ENCODE measurements at places on chromosomes 7 and 10.

DNA sequence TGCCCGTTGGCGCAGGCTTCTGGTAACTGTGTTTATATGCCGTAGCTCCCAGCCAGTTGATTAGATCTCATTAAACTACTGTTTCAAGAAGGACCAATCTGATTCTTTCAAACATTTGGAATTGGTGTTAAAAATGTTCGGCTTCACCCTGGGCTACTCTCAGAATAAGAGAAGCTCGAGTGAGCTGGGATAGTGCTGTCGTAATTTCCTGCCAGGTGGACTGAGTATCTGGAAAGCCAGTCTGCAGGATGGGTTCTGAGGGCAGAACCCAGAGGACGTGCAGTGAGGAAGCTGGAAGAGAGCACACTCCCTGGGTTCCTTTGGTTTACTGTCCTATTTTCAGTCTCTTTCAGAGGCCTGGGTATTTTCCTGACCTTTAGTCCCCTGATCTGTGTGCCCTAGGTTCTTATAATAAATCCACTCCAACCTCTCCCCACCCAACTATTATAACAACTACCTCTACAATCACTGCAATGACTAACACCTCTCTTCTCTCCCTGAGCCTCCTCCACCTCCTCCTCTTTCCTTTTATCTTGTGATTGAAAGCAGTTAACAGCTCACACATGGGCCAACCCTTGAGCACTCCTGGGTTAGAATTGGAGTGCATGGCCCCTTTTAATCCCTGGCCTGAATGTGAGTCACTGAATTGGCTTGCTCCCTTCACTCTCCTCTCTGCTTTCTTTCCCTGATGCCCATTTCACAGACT is 63.0 kb downstream of the AOAH start:
- DNase-seq: no peak

DNA sequence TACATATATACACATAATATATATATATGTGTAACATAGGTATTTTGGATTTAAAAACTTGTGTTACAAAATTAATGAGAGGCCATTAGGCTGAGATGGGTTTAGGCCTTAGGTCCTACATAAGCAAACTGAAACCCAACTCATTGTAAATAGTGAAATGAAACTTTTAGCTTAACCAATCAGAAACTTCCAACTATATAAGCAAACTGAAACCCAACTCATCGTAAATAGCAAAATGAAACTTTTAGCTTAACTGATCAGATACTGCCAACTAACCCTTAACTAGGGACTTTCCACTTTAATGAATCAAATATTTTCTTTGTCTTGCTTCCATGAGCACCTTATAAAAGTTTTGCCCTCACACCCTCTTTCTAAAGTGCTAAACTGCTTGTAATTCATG is 17.3 kb upstream of the SAMD9L start:
- no peak for DNase-seq

DNA sequence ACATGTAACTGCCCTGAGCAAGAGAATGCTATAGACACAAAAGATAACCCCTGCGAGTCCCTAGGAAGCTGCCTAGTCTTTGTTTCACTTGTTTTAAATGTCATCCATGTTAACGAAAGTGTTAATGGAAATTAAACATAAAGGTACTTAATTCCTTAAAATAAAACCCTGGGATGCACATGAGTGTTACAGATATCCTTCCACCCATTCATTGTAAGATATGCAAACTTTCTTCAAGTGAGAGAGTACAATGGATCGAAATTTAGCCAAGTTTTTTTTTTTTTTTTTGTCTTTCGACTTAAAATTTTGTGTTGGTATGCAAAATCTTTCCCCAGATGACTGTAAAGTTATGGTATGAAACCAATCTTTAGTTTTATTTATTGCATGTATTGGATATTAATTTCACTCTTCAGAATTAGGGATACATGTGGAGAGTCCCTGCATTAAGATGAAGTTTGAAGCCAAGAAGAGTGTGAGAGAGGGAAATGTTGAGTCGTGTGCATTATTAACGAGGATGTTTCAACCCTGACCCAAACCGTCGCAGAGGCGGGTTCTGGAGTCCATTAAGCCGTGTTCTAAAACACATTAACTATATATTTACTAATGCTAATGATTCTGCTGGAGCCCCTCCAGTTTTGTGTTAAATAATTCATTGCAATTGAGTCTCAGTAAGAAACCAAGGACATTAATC is 1.6 kb downstream of the CDK14 start:
- no peak for DNase-seq

DNA sequence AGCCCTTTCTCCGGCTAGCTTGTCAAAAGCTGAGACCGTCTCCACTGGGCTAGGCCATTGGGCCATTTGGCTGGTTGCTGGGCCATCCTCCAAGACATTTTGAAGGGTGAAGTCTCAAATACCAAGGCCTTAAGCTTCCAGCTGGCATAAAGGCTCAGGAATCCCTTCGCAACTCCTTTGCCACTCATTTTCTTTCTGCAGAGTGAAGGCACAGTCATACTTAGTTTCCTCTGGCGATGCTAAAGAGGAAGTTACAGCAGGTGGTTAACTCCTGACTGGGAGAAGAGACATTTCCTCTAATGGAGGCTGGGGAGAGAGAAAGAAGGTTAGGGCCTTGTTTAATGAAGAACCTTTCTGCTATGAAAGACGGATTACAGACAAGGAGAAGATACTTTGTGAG is 4.8 kb upstream of the REPIN1 start:
- no peak for DNase-seq

- DNase-seq: no peak
Measured at GRCh38 chr10:14380746-14381145, 50.0 kb upstream of the FRMD4A start.

DNA sequence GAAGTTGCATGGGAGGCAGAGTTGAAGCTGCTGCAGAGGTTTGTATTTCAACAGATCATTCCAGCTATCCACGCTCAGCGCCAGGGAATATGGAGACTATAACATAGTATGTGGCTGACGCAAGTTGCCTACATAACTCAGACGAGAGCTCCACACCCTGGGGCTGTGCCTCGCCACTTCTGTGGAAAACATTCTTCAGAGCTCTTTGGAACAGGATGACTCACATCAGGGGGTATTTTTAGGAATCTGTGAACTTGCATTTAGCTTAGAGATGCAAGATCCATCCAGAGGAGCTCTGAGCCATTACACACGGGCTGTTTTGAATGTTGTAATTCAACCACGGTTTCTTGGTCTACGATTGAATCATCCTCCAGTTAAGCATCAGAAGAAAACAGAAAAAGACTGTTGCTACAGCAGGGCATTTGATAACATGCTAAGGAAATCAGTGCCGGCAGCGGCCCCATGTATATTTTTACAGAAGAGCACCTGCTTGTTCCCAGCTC is 481.5 kb upstream of the AKR1E2 start:
- DNase-seq: peak; percentile 24

GRCh38 chr7:30879139-30880124 is 32.2 kb upstream of the AQP1 start:
- no peak for DNase-seq

DNA sequence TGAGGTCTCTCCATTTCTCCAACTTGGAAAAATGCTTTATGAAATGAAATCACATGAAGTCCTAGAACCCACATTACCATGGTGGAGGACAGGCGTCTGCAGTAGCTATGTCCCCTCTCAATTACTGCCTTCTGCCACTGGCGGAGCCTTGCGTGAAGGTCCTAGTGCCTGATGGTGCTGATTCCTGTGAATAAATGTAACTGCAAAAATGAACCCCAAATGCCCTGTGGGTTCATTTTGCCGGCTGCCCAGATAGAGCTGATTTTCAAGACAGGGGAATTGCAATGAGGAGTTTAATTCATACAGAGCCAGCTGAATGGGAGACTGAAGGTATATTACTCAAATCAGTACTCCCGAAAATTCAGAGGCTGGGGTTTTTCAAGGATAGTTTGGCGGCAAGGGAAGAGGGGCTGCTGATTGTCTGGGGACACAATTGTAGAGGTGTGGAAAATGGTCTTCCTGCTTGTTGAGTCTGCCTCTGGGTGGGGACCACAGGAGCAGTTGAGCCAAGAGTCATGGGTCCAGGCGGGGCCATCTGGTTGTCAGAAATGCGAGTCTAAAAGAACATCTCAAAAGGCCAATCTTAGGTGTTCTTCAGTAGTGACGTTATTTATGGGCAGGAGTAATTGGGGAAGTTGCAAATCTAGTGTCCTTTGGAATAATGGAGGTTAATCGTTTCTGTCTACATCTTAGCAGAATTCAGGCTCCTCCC is 13.5 kb downstream of the PRF1 start:
- DNase-seq: no peak

DNA sequence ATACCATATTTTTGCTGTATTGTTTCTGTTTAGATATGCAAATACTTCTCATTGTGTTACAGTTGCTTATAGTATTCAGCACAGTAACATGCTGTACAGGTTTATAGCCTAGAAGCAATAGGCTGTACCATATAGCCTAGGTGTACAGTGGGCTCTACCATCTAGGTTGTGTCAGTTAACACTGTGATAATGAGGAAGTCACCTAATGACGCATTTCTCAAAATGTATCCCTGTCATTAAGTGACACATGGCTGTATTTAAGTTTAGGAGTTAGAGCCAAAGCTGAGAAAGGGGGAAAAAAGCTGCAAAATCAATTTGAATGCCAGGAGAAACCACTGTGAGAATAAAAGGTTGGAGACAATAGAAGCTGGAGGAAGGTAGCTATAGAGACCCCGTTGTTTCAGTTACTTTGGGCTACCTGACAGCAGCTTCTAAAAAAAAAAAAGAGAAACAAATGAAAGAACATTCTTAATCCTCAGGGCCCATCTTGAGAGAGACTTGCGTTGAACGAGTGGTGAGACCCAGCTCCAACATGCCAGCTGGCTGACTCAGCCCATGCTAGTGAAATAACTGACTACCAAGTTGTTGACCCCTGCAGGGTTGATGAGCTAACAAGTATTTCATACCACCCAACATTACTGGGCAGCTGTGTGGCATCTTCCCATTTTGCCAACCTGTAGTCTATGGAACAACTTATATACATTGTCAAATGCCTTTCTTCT is 8.7 kb downstream of the STARD3NL start:
- no peak for DNase-seq

DNA sequence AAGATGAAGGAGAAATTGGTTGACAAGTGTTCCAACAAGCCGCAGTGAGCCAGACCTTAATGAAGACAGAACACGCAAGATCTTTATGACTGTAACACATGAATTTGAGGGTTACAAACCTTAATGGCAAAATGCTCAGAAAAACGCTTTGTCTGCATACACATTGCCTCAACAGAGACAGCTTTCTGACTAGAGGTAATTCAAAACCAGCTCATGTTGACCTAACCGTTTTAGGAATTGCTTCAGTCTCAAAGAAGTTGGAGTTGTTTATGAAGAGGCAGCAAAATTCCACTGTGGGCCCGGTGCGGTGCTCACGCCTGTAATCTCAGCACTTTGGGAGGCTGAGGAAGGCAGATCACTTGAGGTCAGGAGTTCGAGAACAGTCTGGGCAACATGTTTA is 2.2 kb upstream of the GTF2I start:
- DNase-seq: no peak

DNA sequence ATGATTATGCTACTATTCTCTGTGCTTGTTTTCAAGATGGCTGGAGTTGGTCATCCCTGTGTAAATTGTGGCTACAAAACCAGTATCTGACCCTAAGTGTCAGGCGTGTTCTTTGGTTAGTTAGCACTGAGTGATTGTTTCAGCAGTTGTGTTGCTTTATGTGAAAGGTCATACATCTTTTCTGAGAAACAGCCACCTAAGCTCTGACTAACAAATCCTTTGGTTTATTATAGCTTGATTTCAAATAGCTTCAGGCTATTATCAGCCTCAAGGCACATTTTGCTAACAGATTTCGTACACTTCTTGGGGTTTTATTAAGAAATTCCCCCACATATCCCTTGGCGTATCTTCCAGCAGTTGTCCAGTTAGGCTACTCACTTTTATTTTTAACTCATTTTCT is 4.8 kb upstream of the ADRB1 start:
- DNase-seq: no peak

DNA sequence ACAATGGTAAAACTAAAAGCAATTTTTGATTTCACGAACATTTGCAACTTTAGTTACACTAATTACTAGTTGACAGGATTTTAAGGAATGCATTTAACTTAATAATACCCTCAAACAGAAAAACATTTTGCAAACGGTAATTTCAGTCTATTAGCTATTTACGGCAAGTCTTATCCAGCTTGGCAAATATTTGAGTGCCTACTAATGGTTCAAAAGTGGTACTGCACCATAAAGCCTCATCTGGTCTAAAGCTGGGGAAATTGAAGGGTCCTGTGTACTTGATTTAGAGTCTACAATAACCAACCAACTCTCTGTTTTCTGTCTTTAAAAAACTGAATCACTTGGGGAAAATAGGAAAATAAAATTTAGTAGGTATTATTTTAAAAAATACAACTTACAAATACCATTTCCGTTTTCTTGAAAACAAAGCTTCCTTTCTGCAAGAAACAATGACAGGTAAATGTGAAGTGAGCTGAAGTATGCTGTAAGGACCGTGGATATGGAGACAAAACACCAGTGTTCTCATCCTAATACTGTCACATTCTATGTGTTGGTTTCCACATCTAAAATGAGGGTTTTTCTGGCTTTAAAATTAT is 142.3 kb downstream of the VPS50 start:
- DNase-seq: peak; percentile 13

DNA sequence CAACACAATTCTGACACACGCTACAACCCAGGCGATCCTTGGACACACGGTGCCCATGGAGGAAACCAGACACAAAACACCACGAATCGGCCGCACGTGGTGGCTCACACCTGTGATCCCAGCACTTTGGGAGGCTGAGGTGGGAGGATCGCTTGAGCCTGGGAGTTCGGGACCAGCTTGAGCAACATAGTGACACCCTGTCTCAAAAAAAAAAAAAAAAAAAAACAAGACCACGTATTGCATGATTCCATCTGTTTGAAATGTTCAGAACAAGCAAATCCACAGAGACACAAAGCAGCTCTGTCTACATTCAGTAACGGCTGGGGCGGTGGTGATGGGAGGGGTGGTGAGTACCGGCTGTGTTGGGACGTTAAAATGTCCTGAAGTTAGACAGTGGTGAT is 25.2 kb downstream of the ADAP1 start:
- DNase-seq: peak; percentile 84

DNA sequence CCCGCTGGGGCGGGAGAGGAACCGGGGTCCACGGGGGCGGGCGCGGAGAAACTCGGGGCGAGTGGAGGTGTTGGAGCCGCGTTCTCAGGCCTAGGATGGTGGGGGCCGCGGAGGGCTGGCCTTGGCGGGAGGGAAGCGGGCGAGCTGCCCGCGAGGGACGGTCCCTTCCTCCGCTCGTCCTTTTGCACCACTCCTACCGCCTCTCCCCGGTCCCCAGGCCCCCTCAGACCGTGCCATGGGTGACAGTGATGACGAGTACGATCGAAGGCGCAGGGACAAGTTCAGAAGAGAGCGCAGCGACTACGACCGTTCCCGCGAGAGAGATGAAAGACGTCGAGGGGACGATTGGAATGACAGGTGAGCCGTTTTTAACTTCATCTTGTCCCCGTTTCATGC is 451 bp downstream of the SRRT start:
- DNase-seq: no peak

DNA sequence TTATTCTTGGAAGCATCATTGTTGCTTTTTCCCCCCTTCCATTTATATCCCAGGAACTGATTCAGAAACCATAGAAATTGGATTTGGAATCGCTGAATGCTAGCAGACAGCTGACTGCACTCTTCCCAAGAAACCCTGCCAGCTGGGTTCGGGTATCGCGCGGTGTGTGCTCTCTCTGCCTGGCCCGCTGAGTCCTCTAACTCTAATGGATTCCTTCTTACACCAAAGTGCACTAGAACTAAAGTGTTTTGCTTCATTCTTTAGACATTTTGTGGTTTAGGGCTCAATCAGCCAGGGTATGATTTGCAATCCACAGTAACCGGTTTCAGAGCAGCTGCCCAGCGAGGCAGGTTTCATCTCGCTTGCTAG is 92.2 kb downstream of the EGFR start:
- peak; percentile 51 for DNase-seq

Data from globus pallidus (tissue), 1 donor.